ENCODE measurements at places on chromosomes 5 and 9. TPM values are rescaled to one million over a fixed set of nuclear protein-coding genes. Genes with fewer than 3 reads are reported as not detected.

Gene SLC31A1
- polyA plus RNA-seq: 29.0 TPM

Gene TTLL11
- 6.8 TPM for polyA plus RNA-seq

Gene DNAJC21
- polyA plus RNA-seq: 89.4 TPM

- no peak for DNase-seq
These were observed 29.4 kb downstream of the IER5L start for GRCh38 chr9:129148463-129149204.

DNA sequence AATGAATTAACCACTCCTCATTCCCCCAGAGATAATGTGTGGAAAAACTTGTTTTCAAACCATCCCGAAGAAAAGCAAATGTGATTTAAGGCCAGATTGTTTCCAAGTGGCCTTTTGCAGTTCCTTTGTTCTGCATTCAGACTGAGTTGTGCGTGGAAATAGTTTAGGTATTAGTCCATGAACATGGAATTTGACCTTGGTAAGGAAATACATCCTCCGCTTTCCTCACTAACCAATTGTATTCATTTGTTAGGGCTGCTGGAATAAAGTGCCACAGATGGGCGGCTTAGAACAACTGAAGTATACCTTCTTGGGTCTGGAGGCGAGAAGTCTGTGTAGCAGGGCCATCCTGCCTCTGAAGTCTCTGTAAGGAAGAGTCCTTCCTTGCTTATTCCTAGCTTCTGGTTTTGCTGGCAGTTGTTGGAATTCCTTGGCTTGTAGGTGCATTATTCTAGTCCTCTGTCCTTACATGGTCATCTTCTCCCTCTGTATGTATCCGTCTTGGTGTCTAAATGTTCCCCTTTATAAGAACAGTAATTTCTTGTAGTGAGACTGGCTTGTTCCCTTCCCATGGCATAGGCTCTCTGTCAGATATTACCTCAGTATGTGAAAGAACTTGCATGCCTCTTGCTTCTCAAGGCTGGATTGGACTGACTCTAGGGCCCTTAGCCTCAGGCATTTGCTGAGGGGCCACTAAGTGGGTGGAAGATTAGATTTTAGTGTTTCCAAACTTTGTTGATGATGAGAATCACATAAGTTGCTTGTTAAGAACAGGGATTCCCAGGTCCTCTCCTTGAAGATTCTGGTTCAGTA, 53.9 kb downstream of the RAI14 start:
- DNase-seq: no peak

GRCh38 chr5:77986261-77986660, 210.1 kb upstream of the TBCA start:
- no peak for DNase-seq

DNA sequence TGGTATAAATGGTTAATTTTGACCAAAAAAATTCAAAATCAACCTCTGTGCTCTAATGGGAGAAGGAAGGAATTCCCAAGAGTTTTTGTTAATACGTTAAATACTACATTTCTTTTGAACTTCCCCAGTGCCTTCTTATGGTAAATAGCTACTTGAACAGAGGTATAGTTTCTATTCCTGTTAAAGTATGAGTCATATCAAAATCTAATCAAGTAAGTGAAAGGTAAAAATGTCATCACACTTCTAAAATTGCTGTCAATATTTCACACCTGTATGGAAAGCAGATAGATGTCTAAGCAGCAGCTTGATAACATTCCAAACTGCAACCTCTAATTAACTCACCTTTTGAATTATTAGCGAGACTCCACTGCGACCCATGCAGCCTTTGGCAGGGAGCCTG, 214.1 kb upstream of the MEF2C start:
- DNase-seq: no peak

DNA sequence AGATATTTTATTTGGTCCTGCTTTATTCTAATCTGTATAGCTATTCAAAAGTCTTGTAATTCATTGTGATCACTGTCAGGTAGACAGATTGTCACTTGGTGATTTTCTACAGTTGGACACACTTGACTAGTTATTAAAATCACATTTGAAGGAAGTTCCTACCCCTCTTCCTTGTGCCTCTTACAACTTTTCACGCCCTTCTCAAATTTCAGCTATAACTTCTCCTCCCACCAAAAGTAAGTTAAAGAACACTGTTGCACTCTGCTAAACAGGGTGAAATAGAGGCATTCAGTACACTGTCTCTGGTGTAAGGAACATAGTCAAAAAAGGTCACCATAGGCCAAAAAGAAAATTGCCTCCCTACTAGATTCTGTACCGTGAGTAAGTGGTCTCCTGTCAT, 142.1 kb upstream of the POU5F2 start:
- no peak for DNase-seq

Measured in renal cortex interstitium (tissue), 15 donors.